T-helper 1 cell (primary cell): ENCODE measurements at places on chromosomes 4 and X.

DNA sequence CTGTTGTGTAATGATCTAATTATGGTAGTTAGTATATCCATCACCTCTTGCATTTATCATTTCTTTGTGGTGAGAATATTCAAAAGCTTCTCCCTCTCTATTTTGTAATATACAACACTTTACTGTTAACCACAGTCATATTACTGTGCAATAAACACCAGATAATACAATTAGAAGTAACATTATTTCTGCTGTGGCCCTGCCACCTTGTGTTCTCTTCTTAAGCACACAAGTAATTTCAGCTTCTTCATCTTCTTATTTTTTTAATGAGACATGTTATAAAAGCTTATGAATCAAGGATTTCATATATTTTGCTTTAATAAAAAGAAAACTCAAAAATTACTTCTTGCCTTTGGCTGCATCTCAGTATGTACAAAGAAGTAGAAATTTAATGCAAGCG is 675.2 kb upstream of the INTU start:
- DNase-seq: no peak

DNA sequence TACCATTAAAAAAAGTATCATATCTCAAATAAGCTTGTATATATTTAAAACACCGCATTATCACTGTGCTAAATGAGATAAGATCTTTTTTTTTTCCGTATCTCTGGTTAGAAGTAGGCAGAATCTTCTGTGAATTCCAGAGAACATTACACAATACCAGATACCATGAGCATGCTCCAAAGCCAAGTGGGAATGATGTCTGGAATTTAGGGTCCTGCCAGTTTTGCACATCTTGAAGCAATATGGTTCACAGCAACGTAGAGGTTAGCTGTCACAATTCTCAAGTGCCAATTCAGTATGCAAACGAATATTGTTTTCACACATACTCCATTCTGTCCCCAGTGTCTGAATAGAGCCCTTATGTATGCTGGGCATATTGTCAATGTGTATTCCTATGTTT is 127.5 kb upstream of the NEIL3 start:
- DNase-seq: no peak

DNA sequence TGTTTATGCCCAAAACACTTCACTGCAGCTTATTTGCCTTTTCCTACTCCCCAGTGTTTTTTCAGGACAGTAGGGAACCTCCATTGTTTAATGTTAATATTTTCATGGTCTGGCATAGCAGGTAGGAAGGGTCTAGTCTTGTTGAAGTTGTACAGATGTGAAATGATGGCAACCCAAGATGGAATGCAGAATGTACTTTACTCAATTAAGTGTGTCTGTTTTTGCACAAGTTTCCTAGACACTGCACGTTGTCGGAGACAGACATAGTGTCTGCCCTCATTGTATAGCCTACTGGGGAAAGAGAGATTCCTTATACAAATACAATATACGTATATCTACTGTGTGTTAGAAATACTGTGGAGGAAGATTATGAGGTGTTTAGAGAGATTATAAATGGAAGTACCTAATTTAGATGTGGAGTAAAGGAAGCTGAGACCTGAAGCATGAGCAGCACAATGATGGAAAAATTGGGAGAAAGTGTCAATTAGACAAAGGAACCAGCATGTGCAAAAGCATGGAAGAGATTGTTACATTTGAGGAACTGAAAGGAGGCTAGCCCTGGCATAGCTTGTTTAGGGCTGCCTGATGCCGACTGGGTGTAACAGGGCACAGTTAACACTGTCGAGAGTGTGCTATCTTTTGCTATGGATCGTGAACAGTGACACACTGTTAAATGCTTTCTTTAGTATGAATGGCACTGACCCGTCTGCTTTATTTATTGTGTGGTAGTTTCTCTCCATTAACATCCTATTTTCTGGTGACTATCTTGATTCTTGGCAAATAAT is 18.4 kb downstream of the CPEB2 start:
- DNase-seq: no peak

GRCh38 chrX:124343016-124343415 is 3.3 kb upstream of the SH2D1A start:
- DNase-seq: no peak

GRCh38 chr4:79476196-79476595 is 68.2 kb upstream of the GK2 start:
- DNase-seq: no peak

- DNase-seq: no peak
These were observed 49.3 kb upstream of the SLC7A11 start for GRCh38 chr4:138291431-138291830.

- no peak for DNase-seq
These were observed 12.8 kb downstream of the TBC1D9 start for GRCh38 chr4:140743194-140743931.

DNA sequence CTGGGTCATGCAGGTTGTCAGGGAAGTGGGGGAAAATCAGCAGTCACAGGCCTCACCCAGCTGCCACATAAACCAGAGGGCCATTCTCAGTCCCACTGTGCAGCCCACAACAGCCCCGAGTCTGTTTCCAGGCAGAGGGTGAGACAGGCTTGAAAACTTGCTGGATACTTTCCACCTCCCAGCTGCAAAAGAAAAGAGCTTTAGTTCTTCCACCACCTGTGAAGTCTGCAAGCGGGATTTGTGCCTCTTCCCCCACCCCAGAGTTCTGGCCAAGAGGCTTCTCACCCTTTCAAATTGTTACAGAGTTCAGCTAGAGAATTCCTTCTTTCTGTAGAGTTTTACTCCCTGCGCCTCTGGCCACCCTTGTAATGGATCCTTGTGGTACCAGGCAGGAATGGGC is 115.5 kb upstream of the ZDHHC15 start:
- DNase-seq: no peak

DNA sequence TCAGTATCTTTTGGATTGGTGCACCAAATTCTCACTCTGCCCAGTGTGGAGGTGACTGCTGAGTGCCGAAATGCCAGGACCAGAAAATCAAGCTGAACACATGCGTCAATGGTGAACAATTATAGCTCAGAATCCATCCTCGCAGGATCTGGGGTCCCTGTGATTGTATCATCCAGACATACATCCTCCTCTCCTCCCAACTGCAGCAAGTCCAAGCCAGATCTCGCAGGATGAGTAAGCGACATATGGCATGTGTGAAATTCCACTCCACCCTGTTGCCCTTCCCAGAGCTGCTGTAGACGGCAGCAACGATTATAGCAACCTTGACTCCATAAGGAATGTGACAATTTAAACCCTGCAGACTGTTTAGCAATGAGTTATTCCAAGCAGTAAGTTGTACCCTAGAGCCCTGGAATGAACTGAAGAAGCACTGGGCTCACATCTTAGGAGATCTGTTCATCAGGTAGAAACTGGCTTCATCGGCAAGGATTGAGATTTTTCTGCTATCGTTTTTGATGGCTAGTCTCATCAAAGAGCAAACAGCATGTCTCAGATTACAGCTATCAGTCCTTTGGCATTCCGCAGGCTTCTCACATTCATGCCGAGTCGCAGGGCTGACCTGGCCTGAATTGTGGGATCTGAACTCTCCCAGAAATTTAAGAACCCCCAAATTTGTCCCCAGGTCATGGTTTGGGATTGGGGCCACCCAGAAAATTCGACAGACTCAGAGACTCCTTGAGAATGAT is 35.5 kb upstream of the SORBS2 start:
- DNase-seq: no peak

DNA sequence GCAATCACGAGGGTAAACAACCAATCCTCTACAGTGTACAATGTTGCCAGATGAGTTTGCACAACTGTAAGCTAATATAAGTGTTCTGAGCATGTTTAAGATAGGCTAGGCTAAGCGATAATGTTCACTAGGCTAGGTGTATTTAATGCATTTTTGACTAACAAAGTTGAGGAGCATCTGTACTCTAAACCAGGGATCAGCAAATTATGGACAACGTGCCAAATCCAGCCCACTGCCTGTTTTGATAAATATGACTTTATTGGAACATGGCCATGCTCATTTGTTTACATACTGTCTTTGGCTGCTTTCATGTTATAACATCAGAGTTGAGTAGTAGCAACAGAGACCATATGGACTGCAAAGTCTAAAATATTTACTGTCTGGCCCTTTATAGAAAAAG is 46.3 kb upstream of the ARHGEF6 start:
- no peak for DNase-seq

DNA sequence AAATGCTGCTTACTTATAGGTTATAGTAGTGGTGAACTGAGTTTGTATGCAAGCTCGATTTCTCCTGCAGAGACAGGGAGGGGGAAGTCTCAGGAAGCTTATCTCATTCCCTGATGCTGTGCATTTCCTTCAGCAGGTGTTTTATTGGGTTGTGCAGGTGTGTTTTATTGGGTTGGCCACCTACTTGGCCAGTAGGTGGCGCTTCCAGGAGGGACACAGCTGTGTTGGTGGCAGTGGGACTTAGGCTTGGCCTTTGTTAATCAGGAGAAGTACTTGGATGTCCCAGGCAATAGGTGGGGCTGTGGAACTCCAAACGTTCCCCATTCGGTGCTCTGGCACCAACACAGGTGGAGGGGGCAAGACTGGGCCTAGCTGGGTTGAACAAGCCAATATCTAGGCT is 196.0 kb upstream of the DCAF8L1 start:
- no peak for DNase-seq

GRCh38 chrX:9638871-9639270 is 126.8 kb downstream of the GPR143 start:
- DNase-seq: no peak
